Activated CD8-positive, alpha-beta memory T cell treated with anti-CD3 and anti-CD28 coated beads for 1 hour (primary cell): ENCODE measurements at places on chromosomes 2 and 18.

DNA sequence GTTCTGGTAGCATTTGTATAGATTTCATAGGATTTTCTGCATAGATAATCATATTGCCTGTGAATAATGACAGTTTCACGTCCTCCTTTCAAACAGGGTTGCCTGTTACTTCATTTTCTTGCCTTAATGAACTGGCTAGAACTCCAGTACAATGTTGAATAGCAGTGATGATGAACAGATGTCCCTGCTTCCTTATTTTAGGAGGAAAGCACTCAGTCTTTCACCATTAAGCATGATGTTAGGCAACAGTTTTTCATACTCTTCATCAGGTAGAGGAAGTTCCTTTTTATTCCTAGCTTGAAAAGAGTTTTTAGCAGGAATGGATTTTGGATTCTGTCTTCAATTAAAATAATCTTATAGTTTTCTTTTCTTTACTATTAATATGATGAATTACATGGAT, 39.7 kb downstream of the C2orf76 start:
- DNase-seq: no peak

GRCh38 chr2:169573974-169574299, 272 bp upstream of the FASTKD1 start:
- no peak for DNase-seq

DNA sequence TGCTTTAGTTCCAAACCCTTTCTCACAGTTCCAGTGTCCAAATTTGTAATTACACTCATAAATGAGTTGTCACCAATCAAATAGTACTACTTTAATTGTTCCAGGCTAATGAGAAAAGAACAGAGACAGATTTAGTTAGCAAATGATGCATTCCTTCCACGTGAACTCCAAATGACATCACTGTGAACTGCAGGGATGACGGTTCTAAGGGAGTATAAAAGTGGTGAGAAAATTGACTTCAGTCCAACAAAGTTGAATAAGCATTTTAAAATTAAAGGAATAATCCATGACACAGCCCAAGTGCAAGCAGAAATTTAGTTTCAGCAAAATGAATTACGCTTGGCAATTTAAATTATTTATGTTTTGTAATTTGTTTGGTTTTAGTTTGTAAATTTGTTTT, 102.0 kb upstream of the LRATD1 start:
- no peak for DNase-seq

- no peak for DNase-seq
Measured at GRCh38 chr2:196453613-196454047, 185.9 kb upstream of the CCDC150 start.

GRCh38 chr18:12701161-12701560, 1.4 kb downstream of the CEP76 start:
- no peak for DNase-seq
